Hepatocyte (in vitro differentiated cells): ENCODE measurements at places on chromosomes 3 and 15.

DNA sequence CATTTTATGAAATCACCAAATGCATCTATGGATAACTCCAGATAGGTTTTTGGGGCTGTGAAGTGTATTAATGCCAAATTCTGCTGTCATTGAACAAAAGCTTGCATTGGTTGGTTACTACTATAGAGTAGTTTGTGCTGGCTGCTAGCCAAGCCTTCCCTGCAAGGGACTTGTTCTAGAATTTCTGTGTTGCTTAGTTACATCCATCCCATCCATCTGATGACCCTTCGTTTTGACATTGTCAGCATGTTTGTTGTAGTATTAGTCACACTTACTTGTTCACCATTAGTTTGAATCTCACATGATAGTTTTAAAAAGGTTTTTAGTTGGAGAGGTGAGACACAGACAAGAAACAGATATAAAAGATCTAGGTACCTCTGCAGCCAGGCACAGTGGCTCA, 7.0 kb upstream of the NIPA2 start:
- DNase-seq, result no peak

DNA sequence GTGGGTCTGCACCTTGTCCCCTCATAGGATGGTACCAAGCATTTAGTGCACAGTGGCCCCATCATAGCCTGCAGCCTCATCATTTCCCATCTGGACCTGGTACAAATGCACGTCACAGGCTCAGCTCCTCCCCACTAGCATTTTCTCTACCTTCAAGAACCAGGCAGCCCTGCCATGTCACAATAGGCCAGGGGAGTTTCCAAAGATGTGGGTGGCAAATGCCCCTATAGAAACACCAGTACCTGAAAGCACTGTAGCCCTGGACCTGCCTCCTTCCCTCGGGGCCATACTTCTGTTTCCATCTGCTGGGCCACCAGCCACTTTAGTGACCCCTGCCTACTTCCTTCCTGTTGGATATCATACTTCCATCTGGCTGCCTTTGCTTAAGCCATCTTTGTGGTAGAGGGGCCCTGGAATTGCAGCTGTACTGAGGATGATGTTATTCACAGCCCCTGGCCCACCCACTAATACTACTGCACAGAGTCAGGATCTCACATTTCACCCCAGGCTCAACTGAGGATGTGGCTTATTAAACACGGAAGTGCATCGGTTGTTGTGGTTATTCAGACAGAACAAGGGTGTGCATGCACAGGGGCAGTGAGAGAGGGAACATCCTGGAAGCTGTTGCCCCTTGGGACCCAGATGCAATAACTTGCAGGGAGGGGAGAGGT, 3.8 kb downstream of the TCTA start:
- no peak for DNase-seq

- no peak for DNase-seq
Measured at GRCh38 chr15:97443101-97443500, 517.4 kb upstream of the ARRDC4 start.

GRCh38 chr3:37704064-37704463, 157.6 kb upstream of the CTDSPL start:
- no peak for DNase-seq

DNA sequence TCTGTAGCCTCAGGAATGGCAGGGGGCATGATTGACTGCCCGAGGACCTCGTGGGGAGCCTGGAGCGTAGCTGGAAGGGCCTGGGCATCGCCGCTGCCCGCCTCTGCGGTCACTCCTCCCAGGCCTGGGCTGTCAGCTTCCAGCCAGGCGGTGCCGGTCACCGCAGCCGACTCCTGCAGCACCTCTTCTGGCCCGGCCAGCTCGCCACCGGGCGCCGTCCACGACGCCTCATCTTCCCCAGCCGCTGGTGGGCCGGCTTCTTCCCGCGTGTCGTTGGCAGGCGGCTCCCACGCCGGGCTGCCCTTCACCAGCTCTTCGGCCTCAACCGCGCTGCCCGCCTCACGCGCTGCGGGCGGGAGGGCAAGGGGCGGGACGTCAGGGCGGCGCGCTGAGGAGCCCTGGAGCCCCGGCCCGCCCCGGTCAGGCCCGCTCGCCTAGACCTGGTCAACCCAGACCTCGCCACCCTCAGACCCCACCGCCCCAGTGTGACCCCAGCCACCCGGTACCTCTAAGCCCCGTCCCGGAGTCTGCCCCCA, 1.0 kb downstream of the CSPG5 start:
- peak; percentile 36 for DNase-seq

DNA sequence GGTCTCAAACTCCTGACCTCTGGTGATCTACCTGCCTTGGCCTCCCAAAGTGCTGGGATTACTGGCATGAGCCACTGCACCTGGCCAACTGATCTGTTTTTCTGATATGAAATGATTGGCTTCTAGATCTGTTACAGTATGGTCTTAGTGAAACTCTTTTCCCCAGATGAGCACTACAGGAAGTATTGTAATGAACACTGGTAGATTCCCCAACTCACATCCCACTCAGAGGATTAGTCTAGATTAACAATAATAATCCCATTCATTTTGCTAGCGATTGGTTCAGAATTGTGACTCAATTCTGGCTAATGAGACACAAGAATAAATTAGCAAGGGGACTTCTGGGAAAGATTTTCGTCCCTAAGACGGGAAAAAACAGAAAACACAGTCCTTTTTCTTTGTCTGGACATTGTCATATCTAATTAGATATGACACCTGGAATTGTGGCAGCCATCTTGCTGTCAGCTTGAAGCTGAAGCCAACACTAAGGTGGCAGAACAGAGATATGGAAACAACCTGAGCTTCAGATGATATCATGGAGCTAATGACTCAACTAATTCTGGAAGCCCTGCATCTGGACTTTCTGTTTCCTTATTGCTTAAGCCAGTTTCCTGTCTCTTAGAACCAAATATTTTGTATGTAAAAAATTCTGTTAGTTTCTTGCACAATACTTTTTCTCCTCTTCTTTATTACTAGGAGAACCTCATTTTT, 17.4 kb upstream of the NPTN start:
- DNase-seq, result peak; percentile 41

- DNase-seq, result peak; percentile 37
Measured at GRCh38 chr3:28575100-28575745, 226.6 kb upstream of the AZI2 start.

- DNase-seq, result peak; percentile 39
Measured at GRCh38 chr3:2517500-2518172, 419.0 kb downstream of the CNTN4 start.

DNA sequence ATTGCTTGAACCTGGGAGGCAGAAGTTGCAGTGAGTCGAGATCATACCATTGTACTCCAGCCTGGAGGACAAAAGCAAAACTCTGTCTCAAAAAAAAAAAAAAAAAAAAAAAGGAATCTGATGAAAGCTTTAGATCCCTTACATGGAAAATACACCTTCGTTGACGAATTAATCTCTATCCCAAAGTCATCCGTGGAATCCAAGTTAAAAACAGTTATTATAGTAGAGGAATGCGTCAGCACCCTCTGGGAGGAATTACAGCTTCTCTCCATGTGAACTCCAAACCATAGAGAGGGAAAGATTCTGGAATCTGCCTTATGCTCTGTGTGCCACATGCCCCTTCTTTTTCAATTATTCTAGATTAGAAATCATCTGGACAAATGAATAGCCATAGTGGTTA, 192.3 kb upstream of the C2CD4B start:
- DNase-seq, result no peak

- DNase-seq, result peak; percentile 23
Measured at GRCh38 chr3:145807990-145808389, 353.0 kb downstream of the PLOD2 start.

DNA sequence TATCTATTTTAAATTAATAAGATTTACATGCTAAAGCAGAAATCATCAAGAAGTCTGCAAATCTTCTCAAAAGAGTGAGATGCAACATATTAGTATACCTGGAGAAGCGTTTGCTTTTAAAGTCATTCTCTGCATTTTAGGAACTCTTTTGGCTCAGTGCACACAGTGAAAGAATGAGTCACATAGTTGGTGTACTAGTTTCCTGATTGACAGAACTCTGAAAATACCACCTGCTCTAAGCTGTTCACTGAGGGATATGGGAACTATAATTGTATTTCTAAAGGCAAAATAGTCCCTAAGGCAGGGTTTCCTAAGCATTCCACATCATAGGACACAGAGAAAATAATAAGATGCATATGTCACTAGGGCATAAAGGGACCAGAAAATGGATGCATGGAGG, 838.5 kb downstream of the DIPK2A start:
- no peak for DNase-seq

DNA sequence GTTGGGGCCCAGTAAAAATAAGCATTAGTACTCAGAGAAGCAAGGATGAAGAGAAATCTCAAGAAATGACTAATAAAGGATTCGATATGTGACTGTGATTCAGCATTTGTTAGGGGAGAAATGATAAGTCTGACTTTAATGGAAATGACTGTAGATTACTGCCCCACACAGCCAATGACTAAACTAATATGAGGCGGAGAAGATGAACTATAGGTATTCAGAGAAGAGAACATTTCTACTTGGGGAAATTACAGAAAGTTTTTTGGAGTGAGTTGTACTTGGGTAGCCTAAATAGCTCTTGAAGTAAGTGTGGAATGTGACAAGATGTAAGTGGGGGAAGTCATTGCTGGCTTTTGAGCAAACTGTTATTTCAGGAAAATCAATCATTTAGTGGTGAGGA, 380.0 kb downstream of the PDCD6IP start:
- no peak for DNase-seq
